ENCODE measurements at places on chromosomes 5 and 9. TPM values are rescaled to one million over a fixed set of nuclear protein-coding genes. Genes with fewer than 3 reads are reported as not detected.

PCDH12 gene
- 14.0 TPM for polyA plus RNA-seq

DNA sequence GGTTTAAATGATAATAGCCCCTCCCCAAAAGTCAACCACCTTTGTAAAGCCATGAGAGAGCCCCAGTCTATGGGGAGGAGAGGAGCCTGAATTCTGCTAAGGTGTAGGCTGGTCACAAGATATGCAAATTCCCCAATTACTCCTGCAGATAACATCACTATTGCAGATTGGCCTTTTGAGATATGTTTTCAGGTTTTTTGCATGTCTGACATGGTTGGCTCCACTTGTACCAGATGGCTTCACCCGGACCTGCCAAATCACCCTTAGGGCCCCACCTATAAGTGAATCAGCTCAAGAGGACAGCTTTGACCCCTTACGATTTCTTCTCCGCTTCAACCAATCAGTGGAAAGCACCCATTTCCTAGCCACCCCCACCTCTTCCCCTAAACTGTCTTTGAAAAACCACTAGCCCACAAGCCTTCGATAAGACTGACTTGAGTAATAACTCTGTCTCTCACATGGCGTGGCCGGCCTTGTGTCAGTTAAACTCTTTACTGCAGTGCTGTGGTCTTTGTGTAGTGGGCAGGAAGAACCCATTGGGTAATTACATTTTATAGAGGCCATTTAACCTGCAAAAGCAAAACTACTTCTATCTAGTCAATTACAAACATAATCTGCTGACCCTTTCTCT lies 69.7 kb downstream of the PRLR start:
- DNase-seq, result no peak

GRCh38 chr9:36438536-36439236 lies 38.6 kb upstream of the RNF38 start:
- DNase-seq, result no peak

DNA sequence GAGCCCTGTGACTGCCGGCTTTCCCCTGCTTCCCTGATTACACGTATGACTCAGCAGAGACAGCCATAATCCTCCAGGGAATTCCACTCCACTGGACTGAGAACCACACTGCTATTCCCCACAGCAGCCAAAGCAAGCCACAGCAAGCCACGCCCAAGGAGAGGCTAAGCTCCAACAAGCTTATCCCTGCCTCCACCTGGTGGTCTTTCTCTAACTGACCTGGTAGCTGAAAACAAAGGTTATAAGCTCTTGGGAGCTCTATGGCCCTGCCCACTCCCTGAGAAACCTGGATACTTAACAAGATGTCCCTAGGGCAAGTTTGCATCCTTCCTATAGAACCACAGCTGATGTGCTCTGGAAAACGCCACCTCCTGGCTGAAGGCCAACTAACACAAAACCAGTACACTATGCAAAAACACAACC lies 613.7 kb upstream of the CDH18 start:
- DNase-seq, result no peak

DNA sequence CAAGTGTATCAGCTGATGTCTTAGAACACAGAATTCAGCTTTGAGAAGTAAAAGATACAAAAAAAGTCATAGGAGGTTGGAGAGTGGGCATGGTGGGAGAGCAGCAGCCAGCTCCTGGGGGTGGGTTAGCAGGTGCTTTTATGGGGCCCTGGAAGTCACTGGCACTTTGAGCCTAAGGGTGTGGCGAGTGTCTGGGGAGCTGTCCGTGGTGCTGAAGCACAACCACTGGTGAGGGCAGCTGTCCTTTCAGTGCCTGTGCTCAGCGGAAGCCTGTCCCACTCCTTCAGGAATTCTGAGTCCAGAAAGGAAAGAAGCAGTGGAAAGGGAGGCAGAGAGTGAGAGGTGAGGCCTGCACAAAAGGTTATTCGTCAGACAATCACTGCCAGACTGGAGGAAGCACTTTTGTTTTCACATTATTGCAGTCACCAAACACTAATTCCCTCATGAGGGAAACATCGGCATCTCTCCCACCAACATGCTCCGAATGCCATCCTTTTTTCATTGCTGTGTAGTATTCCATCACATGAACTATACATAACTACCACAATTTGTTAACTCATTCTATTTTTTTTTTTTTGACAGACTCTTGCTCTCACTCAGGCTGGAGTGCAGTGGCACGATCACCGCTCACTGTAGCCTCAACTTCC lies 59.4 kb upstream of the RAPGEF1 start:
- DNase-seq, result peak; percentile 14

IRGM gene
- not detected for polyA plus RNA-seq

DNA sequence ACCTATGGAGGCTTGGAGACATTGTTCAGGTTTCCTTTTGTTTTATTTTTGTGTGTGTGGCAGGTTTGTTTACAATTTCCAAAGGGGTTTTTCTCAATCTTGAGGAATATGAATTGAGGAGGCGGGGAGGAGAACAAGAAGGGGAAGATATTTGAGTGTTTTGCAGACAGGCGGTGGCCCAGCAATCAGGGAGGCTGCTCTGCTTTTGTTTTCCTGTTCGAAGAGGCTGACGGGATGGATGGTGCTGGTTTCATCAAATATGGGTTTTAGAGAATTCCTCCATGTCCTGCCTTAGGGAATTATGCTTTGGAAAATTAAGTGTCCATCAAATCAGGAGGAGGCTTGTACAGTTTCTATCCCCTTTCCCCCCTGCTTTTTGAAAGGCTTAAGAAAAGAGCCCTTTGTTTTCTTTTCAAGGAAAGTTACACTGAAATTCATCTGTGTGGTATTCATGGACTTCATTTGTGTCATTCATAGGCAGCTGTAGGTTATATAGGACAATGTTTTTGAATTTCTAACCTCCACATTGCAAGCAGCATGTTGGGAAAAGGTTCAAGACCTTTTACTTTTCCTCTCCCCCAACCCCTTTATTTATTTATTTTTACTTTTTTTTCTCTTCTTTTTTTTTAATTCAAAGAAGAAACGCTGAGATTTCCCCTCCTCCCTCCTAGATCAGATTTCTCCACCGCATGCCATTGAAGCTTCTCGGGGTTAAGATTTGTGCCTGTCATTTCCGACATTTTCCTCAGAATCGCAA lies 107.4 kb downstream of the ZNF462 start:
- no peak for DNase-seq

GRCh38 chr5:58674070-58674469 lies 91.2 kb downstream of the RAB3C start:
- no peak for DNase-seq

HAVCR1 gene
- not detected for polyA plus RNA-seq

TAF11L5 gene
- polyA plus RNA-seq, result not detected

MIGA2 gene
- 15.9 TPM for polyA plus RNA-seq

- DNase-seq, result no peak
These were observed 36.2 kb downstream of the SECISBP2 start for GRCh38 chr9:89354471-89354870.

SLC25A48 gene
- 0.19 TPM for polyA plus RNA-seq

GRCh38 chr5:113212244-113212920 lies 222.4 kb downstream of the TSSK1B start:
- no peak for DNase-seq

DNA sequence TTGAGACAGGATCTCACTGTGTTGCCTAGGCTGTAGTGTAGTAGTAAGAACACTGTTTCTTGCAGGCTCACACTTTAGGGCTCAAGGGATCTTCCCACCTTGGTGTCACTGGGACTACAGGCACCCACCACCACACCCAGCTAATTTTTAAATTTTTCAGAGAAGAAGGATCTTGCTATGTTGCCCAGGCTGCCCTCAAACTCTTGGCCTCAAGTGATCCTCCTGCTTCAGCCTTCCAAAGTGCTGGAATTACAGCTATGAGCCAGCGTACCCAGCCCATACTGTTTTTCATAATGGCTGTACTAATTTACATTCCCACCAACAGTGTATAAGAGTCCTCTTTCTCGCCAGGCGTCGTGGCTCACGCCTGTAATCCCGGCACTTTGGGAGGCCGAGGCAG lies 5.1 kb downstream of the STX17 start:
- DNase-seq, result no peak

- no peak for DNase-seq
These were observed 279.4 kb upstream of the SEMA6A start for GRCh38 chr5:116853992-116854391.
